SHP77 (cell line): ENCODE measurements at places on chromosomes 5 and 9.

GRCh38 chr5:86679529-86679928 lies 61.8 kb downstream of the COX7C start:
- peak; percentile 41 for DNase-seq

DNA sequence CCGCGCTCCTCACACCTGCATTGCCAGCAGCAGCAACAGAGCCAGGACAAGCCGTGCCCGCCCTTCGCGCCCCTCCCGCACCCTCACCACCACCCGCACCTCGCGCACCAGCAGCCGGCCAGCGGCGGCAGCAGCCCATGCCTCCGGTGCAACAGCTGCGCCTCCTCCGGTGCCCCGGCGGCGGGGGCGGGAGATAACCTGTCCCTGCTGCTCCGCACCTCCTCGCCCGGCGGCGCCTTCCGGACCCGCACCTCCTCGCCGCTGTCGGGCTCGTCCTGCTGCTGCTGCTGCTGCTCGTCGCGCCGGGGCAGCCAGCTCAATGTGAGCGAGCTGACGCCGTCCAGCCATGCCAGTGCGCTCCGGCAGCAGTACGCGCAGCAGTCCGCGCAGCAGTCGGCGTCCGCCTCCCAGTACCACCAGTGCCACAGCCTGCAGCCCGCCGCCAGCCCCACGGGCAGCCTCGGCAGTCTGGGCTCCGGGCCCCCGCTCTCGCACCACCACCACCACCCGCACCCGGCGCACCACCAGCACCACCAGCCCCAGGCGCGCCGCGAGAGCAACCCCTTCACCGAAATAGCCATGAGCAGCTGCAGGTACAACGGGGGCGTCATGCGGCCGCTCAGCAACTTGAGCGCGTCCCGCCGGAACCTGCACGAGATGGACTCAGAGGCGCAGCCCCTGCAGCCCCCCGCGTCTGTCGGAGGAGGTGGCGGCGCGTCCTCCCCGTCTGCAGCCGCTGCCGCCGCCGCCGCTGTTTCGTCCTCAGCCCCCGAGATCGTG lies 517 bp downstream of the KCNN2 start:
- DNase-seq: no peak

DNA sequence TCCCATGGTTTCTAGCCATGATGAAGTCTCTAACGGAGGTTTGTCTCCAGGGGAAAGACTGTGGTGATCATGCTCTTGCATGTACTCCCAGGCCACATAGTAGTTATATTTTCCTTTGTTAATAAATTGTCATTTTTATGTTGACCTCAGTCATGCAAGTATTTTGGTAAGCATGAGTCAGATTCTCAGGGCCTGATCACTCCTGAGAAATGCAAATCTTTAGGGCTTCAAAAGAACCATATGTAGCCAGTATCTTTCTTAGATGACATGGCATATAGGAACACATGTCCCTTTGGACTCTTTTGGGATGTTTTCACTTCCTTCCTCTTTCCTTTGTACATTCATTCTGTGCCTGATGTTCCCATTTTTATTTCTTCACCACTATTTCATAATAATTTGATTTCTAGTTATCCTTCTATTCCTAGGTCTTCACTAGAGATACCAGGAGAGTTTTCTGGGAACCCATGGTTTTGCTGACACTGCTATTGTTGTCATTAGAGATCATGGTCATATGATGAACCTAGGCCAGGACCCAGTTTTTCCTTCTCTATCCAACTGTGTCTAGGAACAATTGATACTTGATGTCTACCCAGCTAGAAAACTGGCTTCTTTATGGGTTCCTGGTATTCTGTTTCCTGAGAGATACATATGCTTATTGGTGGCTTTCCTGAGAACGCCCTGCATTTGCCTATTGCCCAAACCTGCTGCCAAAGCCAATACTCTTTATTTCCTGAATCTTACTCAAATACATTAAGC lies 248.1 kb upstream of the NREP start:
- DNase-seq: no peak

DNA sequence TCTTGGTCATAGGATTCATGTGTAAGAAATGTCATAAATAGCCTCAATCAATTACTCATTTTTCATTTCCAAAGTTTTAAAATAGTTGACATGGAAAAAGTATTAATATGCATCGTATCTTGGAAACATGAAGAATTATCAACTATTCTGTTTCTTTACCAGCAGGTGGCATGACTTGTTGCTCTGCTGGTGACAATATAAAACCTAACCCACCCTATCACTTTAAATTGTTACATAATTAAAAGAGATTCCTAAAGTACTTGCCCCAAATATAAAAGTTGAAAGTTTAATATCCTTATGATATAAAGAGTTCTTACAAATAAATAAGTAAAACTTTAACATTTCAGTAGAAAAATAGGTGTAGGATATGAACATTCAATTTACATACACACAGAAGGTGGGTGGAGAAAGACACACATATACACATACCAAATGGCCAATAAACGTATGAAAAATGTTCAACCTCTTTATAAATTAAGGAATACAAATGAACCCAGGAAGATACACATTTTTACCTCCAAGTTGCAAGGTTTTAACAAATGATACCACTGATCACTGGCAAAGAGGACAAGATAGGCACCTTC lies 30.6 kb downstream of the MAP1B start:
- DNase-seq: no peak

- DNase-seq: no peak
Measured at GRCh38 chr5:119470851-119471451, 18.7 kb downstream of the HSD17B4 start.

DNA sequence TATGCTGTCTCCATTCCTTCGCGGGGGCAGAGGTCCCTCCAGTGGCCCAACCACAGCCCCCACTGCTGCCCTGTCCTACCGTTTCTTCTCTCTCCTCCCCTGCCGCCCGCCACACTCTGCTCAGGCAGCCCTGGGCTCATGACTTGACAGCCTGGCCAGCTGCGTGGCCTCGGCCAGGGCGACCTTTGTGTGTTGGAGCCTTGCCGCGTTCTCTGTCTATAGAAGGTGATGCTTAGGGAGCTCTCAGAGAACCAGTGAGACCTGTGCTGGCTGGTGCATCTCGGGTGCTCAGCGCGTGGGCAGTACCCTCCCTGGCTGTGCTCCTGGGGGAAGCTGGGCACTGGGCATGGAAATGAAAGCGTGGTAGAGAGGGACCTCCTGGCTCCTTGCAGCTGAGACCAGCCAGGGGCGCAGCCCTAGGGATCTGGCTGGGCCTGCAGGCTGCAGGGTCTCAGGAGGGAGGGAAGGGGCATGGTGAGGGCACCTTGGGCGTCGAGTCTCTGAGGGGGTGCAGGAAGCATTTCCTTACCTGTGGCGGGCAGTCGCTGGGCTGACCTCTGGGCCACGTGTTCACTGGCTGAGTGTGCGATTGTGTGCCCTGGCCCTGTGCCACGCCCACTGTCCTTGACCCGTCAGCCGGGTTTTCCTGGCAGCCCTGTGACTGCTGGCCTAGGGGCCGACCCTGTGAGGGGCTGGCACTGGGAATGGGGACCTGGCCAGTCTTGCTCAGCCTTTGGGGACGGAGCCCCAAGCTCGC lies 50.3 kb downstream of the RXRA start:
- no peak for DNase-seq

- no peak for DNase-seq
Measured at GRCh38 chr5:35229076-35230037, 930 bp downstream of the PRLR start.

DNA sequence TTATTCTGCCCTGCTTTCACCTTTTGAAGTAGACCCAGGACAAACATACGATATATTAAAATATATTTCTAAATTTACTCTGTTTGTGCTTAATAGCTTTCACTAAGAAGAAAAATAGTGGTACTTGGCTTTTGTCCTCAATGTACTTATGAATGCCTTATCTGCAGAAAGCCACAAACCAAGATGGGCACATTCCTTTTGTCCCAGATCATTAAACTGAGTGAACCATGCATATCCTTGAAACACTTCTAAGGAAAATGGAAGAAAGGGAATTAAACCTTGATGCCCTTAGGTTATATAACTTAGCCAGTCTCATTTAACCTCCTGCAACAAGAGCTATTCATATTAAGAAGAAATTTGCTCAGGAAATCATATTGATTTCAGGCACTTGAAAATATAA lies 553.8 kb upstream of the CDH9 start:
- DNase-seq: no peak

GRCh38 chr9:115373000-115373709 lies 255.2 kb upstream of the TNC start:
- no peak for DNase-seq

GRCh38 chr5:38830521-38831051 lies 15.2 kb upstream of the OSMR start:
- no peak for DNase-seq

DNA sequence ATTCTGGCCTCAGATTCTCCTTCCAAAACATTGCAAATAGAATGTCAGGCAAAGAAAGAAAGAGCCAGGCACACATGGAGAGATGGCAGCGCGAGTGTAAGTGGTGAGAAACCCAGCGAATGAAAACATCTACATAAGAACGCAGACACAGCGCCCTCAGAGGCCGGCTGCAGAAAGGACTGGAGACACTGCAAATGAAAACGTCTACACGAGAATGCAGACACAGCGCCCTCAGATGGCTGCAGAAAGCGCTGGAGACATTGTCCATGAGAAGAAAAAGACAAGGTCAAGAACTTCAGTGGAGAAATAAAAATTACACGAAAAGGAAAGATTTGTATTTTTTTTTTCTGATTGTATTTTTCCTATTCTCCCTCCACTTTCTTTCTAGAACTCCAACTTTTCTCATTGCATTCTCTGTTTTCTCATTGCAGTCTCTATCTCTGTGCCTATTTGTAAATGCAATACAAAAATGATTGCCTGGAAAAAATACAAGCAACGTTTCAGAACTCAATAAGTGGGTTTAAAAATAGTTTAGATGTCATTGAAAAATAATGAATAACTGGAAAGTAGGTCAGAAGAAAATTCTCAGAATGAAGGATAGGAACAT lies 117.9 kb upstream of the LPCAT1 start:
- DNase-seq: peak; percentile 98

DNA sequence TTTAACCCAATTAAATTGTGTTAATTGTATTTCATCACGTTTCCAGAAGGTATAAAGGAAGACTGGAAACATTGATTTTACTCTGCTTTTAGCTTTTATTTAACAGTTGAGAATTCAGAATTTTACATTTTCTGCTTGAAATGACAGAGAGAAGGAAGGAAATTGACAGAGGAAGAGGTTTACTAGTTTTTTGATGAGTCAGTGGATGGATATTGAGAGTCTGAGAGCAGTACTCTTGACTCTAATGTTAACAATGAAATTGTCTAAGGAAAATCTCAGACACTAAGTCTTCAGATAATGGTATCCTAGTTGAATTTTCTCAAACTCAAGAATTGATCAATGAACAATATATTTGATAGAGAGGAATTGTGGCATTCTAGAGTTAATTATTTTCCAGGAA lies 60.6 kb downstream of the IPO11 start:
- DNase-seq: no peak

GRCh38 chr9:37916471-37917312 lies 12.8 kb upstream of the SLC25A51 start:
- DNase-seq: no peak

DNA sequence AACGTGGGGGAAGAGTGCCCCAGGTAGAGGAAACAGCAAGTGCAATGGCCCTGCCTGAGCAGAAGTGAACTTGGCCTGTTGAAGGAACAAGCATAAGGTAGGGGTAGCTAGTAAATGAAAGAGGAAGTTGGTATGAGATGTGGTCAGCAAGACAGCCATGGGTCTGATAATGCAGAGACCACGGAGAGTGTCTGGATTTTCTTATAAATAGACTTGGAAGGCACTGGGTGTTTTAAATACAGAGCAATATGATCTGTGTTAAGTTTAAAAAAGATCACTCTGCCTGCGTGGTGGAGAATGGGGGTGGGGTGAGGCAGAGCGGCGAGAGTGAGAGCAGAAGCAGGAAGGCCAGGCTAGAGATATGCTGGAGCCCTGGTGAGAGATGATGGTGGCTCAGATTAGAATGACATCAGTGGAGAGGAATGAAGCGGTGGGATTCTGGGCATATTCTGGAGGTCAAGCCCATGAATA lies 4.2 kb downstream of the ADAM19 start:
- DNase-seq: no peak

GRCh38 chr5:31983851-31984250 lies 190.3 kb downstream of the GOLPH3 start:
- DNase-seq: no peak
